ENCODE measurements at places on chromosomes 5 and 9.

DNA sequence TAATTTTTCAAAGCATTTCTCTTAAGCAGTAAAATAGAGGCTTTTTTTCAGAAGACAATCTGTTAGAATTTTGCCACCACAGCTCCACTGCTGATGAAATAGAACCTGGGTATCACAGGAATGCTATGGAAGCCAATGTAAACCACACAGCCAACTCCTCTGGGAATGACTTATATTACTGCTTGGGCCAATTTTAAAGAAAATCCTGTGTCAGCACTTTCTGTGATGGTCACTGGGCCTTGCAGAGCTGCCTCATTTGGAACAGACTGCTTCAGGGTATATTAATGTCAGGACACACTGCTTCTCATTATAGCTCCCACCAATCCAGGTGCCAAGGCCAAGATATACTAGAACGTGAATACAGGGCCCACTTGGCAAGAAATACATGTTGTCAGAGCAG lies 144.1 kb upstream of the ACTBL2 start:
- DNase-seq, result no peak
- H3K36me3 ChIP-seq, result no peaks in the 10 kb centered on the region
- H3K27ac ChIP-seq, result no peak overlapping the region
- H3K4me3 ChIP-seq, result no peak overlapping the region

DNA sequence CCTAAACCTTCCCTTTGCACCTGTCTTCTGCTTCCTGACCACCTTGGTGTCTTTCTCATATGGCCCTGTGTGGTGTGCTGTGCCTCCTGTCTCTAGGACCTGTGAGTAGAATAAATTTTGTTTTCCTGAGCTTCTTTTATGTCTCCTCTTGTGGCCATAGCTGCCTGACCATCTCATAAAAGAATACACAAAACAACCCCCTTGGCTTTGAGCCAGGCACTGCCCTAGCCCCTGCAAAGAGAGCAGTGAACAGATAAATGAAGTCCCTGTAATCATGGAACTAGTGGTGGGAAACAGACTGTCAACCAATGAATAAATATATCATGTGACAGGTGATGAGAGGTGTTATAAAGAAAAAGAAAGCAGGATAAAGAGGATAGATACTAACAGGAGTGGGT lies 485.1 kb downstream of the CSNK1G3 start:
- no peak overlapping the region for H3K27ac ChIP-seq
- no peak for DNase-seq
- no peak overlapping the region for H3K4me3 ChIP-seq
- H3K36me3 ChIP-seq, result no peaks in the 10 kb centered on the region

- no peak overlapping the region for H3K27ac ChIP-seq
- peak; percentile 77 for DNase-seq
- no peaks in the 10 kb centered on the region for H3K27me3 ChIP-seq
- peaks cover 5% of the 10 kb centered on the region for H3K4me1 ChIP-seq
- H3K4me3 ChIP-seq, result no peak overlapping the region
Measured at GRCh38 chr5:76601470-76601869, 21.7 kb downstream of the F2RL2 start.

DNA sequence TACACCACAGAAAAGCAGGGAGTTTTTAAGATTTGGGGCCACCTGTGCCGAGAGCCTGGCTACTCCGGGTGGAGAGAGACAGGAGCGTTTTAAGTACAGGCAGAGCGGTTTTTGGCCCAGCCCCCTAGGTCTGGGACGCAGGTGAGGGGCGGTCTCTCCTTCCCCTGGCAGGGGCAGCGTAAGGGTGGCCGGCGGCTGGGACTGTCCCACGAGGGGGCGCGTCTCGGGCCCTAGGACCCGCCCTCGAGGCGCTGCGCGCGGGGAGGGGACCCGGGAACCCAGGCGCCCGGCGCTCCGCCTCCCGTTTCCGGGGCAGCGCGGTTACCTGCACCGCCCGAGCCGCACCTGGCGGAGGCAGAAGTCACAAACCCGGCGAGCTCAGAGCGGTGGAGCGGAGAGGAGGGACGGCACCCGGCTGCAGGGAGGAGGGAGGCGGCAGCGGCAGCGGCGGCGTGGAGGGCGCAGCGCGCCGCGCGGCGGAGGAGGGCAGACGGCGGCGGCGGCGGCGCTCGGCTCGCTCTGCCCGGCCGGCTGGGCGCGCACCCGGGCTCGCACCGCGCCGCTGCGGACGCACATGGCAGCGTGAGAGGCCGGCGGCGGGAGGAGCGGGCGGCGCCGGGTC lies at the start of gene WWC1:
Gene WWC1 (plus strand): TSS at position 304 of the 622 bp plus-strand sequence. CDS start 508 bp downstream, outside the sequence.
- H3K27me3 ChIP-seq, result no peaks in the 10 kb centered on the region
- peak within 1 kb of the TSS; percentile 97 for H3K27ac ChIP-seq
- peak; percentile 94 for DNase-seq
- H3K36me3 ChIP-seq, result no peaks in the 10 kb centered on the region

DNA sequence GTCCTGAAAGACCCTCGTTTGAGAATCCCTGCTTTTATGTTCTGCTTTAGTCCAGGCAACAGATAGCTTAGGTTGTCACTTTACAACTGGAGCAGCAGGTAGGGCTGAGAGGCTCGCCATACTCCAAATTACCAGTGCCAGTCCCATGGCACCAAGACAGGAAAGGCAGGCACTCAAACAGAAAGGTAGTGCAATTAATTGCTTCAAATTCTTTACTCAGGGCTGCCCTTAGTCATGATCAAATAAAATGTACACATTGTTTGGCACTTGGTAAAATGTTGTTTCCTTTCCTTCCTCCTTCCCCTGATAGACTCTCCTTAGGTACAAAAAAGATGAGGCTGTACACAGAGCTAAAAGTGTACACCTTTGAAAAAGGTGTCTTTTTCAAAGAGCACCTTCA lies 115.8 kb upstream of the CCDC152 start:
- H3K27me3 ChIP-seq, result no peaks in the 10 kb centered on the region
- no peak for DNase-seq
- H3K4me3 ChIP-seq, result no peak overlapping the region

DNA sequence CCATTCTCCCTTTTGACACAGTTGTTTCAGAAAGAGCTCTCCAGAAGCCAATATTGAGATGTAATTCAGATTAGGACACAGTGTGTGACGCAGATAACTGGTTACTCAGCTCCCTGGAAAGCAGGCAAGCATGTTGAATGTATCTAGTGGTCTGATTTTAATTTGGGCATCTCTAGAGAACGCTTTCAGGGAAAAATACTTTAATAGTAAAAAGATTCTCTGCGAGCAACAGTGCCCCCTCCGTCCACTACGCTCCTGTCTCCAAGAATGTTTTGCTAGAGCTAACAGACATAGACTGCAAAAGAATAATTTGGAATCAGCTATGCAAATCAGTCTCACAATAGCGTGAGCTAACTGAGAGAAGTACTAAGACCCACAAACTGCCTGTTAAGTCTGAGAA lies 23.3 kb downstream of the CFAP90 start:
- H3K27ac ChIP-seq, result no peak overlapping the region
- H3K4me3 ChIP-seq, result no peak overlapping the region
- DNase-seq, result no peak
- H3K36me3 ChIP-seq, result no peaks in the 10 kb centered on the region
- H3K4me1 ChIP-seq, result no peaks in the 10 kb centered on the region
